NCI-H1105 (cell line): ENCODE measurements at places on chromosomes 7 and 10.

DNA sequence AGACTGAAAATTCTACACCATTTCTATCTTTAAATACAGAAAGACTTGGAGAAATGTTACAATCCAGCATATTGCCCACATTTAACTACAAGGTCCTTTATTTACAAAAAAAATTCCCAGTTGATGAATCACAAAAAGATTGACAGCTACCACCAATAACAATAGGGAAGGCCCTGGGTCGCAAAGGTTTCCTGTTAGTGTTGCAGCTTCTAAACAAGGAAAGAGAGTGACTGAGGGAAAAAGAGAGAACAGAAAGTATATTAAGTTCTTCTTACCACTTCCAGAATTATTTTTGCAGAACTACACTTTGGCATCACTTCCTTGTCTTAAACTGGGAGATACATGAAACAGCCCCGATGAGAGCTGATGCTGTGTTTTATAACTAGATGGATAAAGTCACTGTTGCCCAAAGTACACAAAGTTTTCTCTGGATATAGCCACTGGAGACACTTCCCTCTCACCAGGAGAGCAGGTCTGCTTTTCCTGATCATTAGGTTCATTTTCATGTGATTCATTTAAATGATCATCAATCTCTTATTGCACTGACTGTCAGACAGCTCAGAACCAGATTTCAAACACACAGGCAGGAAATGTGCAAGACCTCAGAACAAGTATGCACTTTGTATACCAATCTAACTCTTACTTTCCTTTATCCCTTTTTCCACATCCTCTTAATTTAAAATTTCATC, 57.0 kb downstream of the SHTN1 start:
- DNase-seq = no peak

DNA sequence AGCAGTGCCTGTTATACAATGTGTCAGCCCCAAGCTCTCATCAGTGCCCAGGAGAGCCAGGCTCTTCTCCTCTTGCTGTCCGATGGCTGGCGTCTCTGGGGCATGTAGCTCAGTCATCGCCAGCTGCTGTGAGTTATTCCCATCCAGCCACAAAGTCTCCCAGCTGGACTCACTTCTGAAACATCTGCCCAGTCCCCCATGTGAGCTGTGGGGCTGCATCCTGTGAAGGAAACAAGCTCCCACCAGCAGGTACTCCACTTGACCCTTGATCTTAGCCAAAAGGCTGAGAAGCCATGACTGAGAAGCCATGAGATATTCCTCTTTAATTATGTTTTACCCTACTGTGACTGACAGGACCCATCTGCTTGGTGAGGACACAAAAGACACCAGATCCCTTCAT, 212.7 kb upstream of the IGFBP3 start:
- DNase-seq = no peak

- no peak for DNase-seq
These were observed 4.7 kb upstream of the MUC12 start for GRCh38 chr7:100964630-100965029.

- no peak for DNase-seq
These were observed 879.5 kb downstream of the SORCS1 start for GRCh38 chr10:106284802-106285587.

DNA sequence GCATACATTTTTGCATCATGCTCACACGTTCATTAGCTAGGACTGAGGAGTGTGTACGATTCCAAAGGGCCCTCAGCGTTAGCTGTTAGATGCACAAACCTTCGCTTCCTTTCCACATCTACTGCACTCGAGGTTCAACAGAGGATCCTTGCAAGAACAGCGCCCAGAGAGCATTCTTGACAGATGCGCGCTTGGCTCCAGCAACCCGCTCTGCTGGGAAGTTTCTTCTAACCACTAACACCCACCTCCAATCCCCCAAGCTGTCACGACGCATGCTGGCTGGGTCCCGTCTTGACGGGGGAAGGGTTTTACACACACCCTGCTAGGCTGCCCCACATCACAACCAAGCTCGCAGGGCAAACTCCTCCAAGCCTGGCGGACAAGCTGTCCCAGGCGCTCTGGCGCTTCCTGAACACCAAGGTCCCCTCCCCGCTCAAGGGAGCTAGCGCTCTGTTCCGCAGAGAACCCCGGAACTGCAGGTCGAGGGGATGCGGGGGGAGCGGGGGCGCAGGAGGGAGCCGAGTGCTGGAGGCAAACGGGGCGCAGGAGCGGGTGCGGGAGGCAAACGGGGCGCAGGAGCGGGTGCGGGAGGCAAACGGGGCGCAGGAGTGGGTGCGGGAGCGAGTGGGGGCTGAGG, 653 bp upstream of the ADRB1 start:
- no peak for DNase-seq

DNA sequence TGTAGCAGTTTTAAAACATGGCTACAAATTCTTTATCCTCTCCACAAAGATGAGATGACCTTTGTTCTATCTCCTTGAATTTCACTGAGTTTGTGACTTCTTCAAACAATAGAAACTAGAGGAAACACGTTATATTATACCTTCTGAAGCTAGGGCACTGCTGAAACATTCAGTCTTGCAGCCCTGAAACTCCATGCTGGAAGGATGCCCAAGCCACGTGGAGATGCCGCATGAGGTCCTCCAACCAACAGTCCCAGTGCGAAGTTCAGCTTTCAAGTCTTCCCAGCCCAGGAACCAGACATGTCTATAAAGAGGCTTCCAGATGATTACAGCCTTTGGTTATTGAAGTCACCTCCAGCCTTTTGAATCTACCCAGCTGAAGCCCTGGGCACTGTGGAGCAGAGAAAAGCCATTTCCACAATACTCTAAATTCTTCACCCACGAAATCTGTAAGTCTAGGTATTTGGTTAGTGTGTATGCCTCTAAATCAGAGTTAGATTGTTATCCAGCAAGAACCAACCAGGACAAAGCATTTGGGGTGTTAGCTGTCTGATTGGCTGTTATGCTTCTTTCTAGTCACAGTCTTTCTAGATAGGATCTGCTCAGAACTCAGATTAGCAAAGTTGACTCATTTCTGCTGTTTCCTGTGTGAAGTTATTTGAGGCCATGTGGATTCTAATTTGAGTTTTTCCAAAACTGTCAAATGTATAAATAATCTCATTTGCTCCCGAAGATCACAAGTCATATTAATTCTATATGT, 186.5 kb upstream of the TMEM72 start:
- no peak for DNase-seq

GRCh38 chr10:84428711-84429110, 100.3 kb downstream of the CCSER2 start:
- DNase-seq = no peak

- no peak for DNase-seq
These were observed 399.5 kb upstream of the FOXK1 start for GRCh38 chr7:4282434-4283223.

DNA sequence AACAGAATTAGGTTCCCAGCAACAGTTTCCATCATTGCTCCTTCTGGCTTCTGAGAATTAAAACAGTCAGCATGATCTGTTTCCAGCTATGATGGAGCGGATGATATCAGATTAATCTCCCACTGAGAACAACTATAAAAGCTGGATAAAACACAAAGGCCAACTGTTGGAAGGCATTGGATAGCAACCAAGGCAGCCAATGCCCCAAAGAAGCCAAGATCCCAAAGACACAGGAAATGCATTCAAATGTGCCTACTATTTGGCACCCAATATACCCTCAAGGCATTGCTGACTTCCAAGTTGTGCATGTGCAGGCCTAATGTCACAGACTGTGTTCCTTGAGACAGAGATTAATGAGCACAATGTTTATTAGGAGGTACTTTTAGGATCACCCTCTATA, 259.3 kb downstream of the ARHGAP12 start:
- DNase-seq = no peak

- no peak for DNase-seq
These were observed 21.6 kb downstream of the SFTPD start for GRCh38 chr10:79927111-79927828.
